ENCODE measurements at places on chromosomes 7 and 10.

DNA sequence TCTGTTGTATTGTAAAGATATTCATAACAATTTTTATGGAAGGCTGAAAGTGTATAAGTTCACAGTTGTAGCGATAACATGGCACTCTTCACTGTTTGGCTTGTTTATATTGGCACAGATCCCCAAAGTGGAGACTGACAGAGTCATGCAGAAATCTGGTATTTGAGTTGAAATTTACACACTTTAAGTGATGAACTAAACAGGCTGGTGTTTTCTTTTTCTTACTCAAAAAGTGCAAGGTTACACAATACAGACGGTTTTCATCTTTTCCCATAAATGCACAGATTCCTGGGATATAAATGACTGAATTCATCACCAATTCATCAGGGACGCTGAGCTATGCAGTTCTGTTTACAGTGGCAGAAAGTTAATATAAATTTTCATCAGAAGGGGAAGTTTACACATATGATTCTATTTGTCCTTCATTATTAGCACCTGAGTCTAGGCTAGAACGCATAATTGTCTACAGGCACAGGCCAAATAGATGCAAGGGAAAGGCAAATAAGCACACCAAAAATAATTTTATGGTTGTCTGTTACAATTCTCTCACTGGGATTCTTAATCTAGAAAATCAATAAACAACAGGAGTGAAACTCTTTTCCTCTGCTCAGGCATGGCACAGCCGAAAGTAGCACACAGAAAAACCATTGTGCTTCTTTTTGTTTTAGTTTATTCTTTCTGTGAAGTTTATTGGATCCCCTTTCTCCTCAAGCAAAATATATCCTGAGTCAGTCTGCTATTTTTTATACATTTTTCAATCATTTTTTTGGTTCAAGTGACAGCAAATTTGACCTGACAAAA is 88.0 kb downstream of the FOXP2 start:
- DNase-seq: peak; percentile 31

- DNase-seq: no peak
Measured at GRCh38 chr10:100725071-100725471, 20.3 kb upstream of the PAX2 start.

DNA sequence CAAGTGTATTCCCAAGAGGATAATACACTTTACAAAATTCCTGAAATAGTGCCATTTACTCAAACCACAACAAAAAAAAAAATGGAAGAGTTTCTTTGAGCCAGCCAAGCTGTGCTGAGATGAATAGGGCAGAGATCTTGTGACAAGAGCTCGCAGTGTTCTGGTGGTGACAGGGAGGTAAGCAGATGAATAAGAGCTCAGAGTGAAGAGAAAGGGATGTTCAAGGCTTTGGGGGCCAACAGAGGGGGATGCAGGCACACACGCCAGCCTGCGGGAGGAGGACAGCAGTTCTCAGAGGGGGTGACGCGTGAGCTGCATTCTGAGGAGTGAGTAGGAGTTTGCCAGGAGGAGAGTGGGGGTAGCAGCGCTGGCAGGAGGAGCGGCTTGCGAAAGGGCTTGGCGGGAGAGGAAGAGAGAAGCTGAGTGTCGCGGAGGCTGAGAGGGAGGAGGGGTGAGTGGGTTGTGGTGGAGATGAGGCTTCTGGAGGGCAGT is 194.4 kb upstream of the IMMP2L start:
- peak; percentile 87 for DNase-seq

GRCh38 chr7:45718464-45719330 is 144.5 kb downstream of the ADCY1 start:
- no peak for DNase-seq

- DNase-seq: no peak
Measured at GRCh38 chr7:136403591-136403990, 426.4 kb upstream of the MTPN start.

GRCh38 chr7:46685051-46685450 is 764.0 kb upstream of the IGFBP3 start:
- DNase-seq: peak; percentile 6

GRCh38 chr7:54331311-54331710 is 210.9 kb upstream of the VSTM2A start:
- no peak for DNase-seq

DNA sequence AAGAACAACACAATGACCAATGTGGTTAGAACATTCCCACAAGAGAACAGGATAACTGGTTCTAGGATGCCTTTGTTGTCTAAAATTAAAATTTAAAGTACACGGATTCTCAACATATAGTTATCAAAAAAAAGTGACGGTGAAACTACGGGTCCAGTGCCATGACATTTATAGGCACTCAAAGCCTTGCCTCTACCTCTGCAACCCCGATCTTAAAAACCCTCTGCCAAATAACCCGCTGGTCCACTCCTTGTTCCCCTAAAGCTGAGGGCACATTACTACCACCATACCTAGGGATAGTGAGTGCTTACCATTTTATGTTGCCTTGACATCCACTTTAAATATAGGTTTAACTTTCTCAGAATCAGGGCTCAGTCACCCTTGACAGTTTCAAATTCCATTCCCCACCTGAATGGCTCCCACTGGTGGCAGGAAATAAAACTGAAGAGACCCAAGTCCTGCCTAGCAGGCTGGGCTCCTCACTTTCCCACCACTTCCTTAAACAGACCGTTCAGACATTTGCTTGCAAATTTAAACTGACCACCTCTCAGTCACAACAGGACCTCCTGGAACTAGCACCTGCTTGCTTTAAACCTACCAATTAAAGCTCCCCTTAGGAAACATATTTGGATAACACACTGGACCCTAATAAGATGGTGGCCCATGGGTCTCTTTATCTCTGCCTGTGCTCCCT is 169.9 kb upstream of the ASAH2 start:
- peak; percentile 48 for DNase-seq

GRCh38 chr7:149544028-149544427 is 46.4 kb upstream of the ZNF746 start:
- no peak for DNase-seq

DNA sequence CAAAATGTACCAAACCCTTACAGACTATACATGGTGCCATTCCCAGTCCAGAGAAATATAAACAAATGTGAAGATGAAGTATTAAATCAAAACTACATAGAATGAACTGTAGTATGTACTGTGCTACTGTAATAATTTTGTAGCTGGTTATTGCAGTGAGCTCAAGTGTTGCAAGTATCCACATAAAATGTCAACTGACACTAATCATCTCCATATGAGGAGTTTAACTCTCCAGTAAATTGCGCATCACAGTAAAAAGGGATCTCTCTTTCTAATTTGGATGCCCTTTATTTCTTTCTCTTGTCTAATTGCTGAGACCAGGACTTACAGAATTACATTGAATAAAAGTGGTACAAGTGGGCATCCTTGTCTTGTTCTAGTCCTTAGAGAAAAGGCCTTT is 165.5 kb downstream of the CPED1 start:
- DNase-seq: peak; percentile 19

GRCh38 chr10:43076311-43076875 is 476 bp upstream of the RET start:
- DNase-seq: no peak

DNA sequence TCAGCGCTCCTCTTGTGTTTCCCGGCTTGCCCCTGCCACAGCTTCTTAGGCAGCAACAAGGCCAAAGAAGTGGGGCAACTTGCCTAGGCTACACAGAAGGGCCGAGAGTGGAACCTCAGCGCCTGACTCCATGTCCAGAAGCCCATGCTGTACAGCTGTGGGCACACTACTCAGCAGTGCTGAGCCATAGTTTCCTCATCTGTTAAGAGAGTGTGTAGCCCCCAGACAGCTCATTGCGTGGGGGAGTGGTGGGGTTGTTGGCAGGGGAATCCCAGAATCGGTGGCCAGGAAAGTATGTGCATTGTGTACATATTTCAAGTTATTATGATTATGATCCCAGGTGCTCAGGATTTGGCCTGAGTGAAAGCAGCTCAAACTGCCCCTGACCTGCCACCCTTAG is 96.2 kb downstream of the CDH23 start:
- no peak for DNase-seq
